NCI-H1105 (cell line): ENCODE measurements at places on chromosomes 4 and X.

DNA sequence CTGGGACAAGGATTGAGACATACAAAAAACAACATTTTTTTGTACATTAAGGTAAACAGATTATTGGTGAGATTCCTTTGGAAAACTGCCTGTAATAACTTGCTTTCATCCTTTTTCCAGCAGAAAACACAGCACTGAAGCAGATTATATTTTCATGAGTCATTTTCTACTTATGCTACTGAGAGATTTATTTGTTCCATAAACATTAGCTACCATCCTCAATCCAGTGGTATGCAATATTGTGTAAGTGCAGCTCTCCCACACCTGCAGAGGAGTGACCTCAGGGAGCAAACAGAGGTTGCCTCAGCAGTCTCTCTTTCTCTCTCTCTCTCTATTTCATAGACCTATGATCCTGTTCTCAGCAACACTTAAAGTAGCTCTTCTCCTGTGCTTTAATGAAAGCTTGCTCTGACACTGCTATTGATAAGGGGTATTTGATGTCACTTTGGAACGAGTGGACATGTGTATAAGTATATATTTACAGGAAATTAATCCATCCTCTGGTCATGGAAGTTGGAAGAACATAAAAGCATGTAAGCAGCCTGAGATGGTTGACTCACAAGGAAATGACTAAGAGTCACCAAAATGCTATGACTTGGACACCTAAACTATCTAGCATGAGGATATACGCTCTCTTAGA lies 163.7 kb upstream of the SPANXC start:
- DNase-seq = no peak

GRCh38 chr4:925171-925570 lies 6.9 kb downstream of the GAK start:
- DNase-seq = no peak

- DNase-seq = no peak
Measured at GRCh38 chrX:3567686-3568085, 145.8 kb downstream of the PRKX start.

- DNase-seq = no peak
Measured at GRCh38 chr4:154781126-154781982, at the start of gene RBM46. Gene RBM46 (plus strand): TSS chr4:154781272. CDS start chr4:154796753, 15,481 bp downstream.

- no peak for DNase-seq
Measured at GRCh38 chrX:134244043-134244442, 7.1 kb downstream of the CCDC160 start.

- no peak for DNase-seq
Measured at GRCh38 chr4:73053974-73054480, 15.5 kb downstream of the COX18 start.

DNA sequence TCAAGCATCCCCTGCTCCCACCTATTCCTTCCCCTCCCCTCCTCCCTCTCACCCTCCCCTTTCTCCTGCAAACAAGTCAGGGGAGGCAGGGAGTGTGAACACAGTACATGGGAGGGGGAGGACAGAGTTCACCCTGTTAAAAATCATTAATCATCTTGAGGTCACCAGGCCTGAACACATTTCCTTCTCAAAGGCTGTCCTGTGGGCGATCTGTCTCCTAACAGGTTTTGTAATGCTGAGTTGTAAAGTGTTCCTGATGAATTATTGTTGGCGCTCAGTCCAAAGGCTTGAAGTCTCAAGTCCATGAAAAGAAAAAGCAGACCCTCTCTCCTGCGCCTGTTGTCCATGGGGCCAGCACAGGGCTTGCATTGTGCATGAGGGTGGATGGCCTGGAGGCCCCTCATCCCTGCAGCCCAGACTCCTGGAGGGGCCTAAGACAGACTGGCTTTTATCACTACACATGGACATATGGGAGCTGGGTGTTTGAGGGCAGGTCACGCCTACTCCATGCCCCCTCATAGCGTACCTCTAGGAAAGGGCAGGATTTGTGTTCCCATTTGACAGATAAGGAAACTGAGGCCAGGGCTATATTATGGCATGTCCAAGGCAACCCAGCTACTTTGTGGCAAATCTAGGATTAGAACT lies 189.1 kb downstream of the RAB28 start:
- no peak for DNase-seq

DNA sequence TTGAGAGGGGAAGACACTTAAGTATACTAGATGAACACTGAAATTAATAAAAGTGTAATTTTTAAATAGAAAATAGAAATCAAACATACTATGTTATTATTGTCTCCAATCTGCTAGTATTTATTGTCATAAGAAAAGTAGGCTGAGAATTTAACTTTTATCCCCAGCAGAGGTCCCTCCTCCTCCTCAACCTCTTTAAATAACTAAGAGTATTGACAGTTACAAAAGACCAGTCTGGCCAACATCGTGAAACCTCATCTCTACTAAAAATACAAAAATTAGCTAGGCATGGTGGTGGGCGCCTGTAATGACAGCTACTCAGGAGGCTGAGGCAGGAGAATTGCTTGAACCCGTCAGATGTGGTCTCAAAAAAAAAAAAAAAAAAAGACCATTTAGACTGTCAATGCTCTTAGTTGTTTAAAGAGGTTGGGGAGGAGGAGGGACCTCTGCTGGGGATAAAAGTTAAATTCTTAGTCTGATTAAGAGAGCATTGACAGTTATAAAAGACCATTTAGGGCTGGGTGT lies 4.2 kb downstream of the SLC30A9 start:
- no peak for DNase-seq

- no peak for DNase-seq
Measured at GRCh38 chr4:36702245-36702644, 420.8 kb downstream of the DTHD1 start.

DNA sequence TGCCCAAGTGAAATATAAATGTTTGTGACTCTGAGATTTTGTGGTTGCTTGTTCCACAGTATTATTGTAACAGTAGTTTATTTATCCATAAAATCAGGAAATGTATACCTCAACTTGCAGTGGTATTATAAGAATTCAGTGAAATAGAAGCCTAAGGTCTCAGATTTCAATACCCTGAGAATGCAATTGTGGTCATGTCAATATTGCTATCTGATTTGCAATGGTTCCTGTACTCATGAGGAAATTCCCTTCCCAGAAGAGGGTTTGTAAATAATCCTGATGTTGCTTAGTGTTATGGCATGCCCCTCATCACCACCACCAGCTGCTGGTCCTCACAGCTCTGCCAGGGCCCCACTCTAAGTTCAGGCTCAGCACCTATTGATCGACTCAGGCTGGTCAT lies 67.8 kb downstream of the SLC34A2 start:
- no peak for DNase-seq

DNA sequence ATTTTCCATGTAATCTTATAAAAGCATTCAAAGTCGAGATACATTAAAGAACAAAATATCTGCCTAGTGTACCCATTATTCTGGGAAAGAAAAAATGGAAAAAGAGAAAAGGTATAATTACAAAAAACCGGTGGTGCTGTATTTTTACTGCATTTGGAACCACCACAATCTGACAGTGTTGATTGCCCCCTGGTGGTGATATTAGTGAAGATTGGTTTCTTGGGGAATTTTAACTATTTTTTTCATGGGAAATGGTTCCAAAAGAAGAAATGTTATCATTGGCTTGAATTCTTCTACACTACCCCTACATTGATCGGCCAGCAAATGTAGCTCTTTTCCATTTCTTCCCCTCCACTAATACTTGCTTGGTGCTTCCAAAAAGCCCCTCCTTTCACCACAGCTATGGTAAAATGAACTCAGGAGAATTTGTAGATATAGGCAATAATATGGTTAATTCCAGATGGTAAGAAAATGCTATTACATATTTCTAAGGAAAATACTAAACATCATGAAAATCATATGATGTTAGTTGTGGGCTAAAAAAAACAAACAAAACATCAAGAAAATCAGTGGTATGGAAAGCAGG lies 50.0 kb downstream of the COX18 start:
- DNase-seq = peak; percentile 28

DNA sequence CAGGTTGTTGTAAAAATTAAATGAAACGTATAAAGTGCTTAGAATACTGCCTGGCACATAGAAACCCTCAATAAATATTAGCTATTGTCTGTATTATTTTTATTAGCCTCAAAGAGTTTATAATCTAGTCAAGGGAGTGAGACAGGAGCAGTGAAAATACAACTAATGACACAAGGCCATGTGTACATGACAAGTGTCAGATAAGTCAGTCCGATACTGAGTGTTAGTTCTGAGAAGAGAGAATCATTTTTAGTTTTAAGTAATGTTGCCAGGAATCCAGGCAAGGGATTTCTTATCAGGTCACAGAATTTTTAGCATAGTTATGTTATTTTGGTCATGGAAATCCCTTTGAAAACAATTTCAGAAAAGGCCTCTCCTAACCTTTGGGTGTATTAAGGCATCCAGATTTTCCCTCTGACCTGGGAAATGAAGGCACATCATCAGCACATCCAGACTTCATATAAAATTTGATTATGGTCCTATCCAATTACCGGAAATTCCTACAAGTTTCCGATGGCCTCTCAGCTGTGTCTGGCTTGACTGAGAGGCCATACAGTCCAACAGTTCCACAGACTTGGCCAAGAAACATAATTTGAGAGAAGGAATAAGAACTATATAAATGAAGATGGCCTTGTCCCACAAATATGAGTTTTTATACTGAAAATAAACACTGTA lies 35.7 kb downstream of the PPARGC1A start:
- no peak for DNase-seq

- DNase-seq = no peak
Measured at GRCh38 chrX:140229191-140229590, 263.9 kb upstream of the CXorf66 start.

- DNase-seq = no peak
Measured at GRCh38 chr4:17436750-17437090, 75.2 kb downstream of the QDPR start.

- no peak for DNase-seq
Measured at GRCh38 chr4:128289523-128290158, 2.0 kb upstream of the PGRMC2 start.

DNA sequence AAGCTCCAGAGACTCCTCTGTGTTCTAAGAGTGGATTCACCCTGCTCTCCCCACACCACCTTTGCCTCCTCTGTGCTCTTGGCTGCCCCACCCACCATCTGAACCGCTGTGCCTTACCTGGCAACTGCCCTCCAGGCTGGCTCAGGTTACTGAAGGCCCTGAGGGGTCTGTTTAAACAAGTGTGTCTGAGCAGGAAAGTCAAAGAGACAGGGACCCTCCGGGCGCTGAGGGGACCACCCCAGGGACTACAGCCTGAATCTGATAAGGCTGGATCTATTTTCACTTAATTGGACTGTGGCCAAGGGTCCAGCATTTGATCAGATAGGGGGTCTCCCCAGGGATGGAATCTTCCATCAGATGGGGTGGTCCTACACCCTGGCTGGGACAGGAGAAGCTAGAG lies 10.4 kb upstream of the MSX1 start:
- no peak for DNase-seq

GRCh38 chrX:9374555-9374954 lies 90.3 kb upstream of the TBL1X start:
- DNase-seq = no peak

- DNase-seq = no peak
Measured at GRCh38 chr4:52248820-52249219, 197.7 kb downstream of the SPATA18 start.

DNA sequence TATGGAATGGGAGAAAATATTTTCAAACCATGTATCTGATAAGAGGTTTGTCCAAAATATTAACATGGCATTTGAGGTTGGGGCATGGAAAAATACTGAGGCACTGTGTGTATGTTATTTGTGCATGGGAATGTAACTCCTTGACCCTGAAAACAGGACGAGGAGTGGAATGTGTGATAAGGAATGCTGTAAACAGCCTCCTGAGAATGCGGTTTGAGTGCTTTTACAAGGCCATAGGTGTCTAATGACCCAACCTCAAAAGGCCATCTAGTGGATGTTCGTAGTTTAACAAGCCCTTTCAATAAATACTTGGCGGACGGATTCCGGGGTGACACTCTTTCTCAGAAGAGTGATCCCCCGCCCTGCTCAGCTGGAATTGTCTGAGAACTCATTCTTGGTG lies 162.9 kb upstream of the USP9X start:
- no peak for DNase-seq

DNA sequence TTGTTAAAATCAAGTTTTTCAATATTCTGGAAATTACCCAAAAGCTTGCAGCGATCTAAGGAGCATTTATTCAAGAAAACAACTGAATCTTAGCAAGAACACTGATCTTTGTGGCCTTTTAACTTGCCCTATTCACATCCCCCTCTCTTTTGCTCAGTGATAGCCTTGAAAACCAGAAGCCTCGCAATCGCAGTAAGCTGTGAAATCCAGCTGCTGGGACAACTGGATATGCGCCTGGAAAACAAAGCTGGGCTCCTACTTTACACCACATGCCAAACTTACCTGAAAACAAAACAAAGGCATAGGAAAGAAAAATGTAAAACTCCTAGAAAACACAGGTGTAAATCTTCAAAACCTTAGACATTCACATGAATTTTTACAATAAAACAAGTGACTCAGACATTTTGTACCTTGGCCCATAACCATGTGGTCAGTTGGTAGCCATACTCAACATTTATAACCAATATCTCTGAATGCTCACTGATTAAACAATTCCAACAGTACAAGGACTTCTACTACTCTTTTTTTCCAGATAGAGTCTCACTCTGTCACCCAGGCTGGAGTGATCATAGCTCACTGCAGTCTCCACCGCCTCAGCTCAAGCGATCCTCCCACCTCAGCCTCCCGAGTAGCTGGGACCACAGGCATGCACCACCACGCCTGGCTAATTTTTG lies 15.6 kb downstream of the SLC25A53 start:
- DNase-seq = no peak

DNA sequence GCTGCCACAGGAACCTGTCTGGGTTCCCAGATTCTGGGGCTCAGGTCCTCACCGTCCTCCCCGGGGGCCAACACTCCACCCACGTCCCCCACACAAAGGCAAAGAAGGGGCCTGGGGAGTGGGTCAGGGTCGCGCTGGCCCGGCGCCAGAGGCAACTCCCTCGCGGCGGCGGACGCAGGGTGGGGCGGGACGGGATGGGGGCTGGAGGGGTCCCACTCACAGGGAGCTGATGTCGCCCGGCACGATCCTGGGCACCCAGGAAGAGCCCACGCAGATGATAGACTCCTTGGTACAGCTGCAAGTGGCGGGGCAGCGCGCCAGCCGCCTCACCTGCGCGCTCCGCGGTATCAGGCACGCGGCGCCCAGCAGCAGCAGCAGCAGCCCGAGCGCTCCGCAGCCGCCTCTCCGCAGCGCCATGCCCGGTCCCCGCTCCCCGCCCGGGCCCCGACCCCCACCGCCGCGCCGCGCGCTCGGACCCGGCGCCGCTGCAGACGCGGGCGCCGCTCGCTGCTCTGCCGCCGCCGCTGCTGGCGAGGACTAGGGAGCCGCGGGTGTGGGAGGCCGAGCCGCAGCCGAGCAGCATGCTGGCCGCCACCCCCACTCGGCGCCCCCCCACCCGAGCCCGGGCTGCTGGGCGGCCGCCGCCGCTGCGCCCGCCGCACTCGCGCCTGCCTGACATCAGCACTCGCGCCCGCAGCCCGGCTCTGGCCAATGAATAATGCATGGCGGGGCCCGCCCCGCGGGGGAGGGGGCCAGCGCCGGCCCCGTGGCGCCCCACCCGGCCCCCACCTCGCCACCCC lies at the start of gene LGI2:
LGI2 (minus strand) TSS at position 670 of the 800 bp plus-strand sequence; CDS start at position 417, 253 bp downstream.
- DNase-seq = peak; percentile 29

DNA sequence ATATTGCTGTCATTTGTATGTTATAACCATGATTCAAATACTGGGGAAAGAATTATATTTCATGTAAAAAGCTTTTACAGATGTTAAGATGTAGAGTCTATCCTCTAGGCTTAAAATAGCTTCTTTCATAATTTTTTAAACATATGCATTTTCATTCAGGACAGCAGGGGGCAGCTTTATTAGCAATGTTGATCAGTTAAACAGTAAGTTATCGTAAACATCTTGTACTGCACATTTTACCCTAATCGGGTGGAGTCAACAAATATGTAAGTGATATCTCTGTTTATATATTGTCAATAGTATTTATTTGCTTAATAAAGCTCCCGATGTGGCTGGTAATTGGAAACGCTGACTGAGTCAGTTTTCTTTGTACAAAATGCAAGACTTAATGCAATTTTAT lies 142.5 kb upstream of the MED14 start:
- DNase-seq = no peak
